ENCODE measurements at places on chromosomes 6 and 20. TPM values are rescaled to one million over a fixed set of nuclear protein-coding genes. Genes with fewer than 3 reads are reported as not detected.

The CALHM6 gene
- total RNA-seq: 0.32 TPM

The ZC2HC1B gene
- total RNA-seq: not detected

The LRRC73 gene
- total RNA-seq: 0.14 TPM

The MEP1A gene
- not detected for total RNA-seq

The SLC22A16 gene
- not detected for total RNA-seq

The NOX3 gene
- total RNA-seq: not detected

The ENPP5 gene
- not detected for total RNA-seq

The FAM83D gene
- 57.1 TPM for total RNA-seq

The XKR7 gene
- total RNA-seq: not detected

The SIRPB1 gene
- total RNA-seq: not detected

The DEFB132 gene
- total RNA-seq: not detected

The PCSK2 gene
- total RNA-seq: not detected

The PRPH2 gene
- 0.21 TPM for total RNA-seq

The CAP2 gene
- 15.8 TPM for total RNA-seq

The KCNK5 gene
- total RNA-seq: not detected

The MYMX gene
- total RNA-seq: 0.13 TPM

The TNFRSF21 gene
- total RNA-seq: 24.0 TPM

The GNRH2 gene
- total RNA-seq: 0.21 TPM

The RUNX2 gene
- total RNA-seq: not detected

The EDN3 gene
- total RNA-seq: not detected

The RNF182 gene
- total RNA-seq: 0.25 TPM

The KIAA1755 gene
- 0.07 TPM for total RNA-seq

The OR2H2 gene
- not detected for total RNA-seq

The SRMS gene
- total RNA-seq: not detected

The CGA gene
- total RNA-seq: not detected

The MMP24 gene
- total RNA-seq: 0.78 TPM

The MARCKS gene
- 171 TPM for total RNA-seq

The TRIM26 gene
- total RNA-seq: 25.2 TPM

The CD24 gene
- 0.92 TPM for total RNA-seq

The RIPPLY2 gene
- total RNA-seq: not detected

The HS3ST5 gene
- not detected for total RNA-seq

The FILIP1 gene
- total RNA-seq: 10.5 TPM

The C20orf204 gene
- 1.9 TPM for total RNA-seq

The DDO gene
- 0.53 TPM for total RNA-seq

The TAP2 gene
- 35.9 TPM for total RNA-seq

The VWA7 gene
- 0.11 TPM for total RNA-seq

The TMEM200A gene
- not detected for total RNA-seq

The DPPA5 gene
- total RNA-seq: not detected

The CLVS2 gene
- not detected for total RNA-seq

The RBM24 gene
- 0.74 TPM for total RNA-seq

The ADTRP gene
- total RNA-seq: 13.2 TPM

The PEX3 gene
- 21.6 TPM for total RNA-seq

The GRIK2 gene
- total RNA-seq: not detected

The PRKN gene
- total RNA-seq: 0.59 TPM

The LPIN3 gene
- 2.1 TPM for total RNA-seq

The SPEF1 gene
- total RNA-seq: not detected

The FAM217A gene
- total RNA-seq: not detected

The CRISP2 gene
- not detected for total RNA-seq

The ADGRF5 gene
- total RNA-seq: 2.0 TPM

The PSORS1C2 gene
- total RNA-seq: not detected
